ENCODE measurements at places on chromosomes 6 and 20. TPM values are rescaled to one million over a fixed set of nuclear protein-coding genes. Genes with fewer than 3 reads are reported as not detected.
A peak's percentile ranks its signal among the peaks of the same experiment; 100 is the strongest.

- peak; percentile 64 for DNase-seq
These were observed 416 bp downstream of the RSPH4A start for GRCh38 chr6:116616737-116617053.

DNA sequence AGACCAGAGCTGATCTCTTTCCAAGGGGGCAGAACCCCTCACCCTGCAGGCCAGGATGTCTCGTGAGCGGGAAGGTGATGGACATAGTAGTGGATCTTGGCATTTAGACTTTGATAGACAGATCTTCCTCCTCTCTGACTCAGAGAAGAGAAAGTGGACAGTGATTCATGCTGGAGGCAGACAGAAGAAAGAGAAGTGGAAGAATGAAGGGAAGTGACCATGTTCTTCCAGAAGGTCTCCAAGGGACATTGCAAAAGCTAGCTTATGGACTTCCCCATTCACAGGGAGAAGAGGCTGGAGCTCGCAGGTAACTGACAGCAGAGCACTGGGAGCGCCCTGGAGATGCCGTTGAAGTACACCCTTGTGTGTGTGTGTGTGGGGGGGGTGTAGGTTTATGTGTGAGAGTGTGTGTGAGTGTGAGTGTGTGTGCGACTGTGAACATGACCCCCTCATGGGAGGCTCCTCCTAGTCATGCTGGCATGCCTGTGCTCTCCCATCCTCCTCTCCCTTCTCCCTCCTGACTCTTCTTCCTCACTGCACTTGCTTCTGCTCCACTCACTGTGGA lies 8.0 kb upstream of the RAET1L start:
- no peak for DNase-seq

DNA sequence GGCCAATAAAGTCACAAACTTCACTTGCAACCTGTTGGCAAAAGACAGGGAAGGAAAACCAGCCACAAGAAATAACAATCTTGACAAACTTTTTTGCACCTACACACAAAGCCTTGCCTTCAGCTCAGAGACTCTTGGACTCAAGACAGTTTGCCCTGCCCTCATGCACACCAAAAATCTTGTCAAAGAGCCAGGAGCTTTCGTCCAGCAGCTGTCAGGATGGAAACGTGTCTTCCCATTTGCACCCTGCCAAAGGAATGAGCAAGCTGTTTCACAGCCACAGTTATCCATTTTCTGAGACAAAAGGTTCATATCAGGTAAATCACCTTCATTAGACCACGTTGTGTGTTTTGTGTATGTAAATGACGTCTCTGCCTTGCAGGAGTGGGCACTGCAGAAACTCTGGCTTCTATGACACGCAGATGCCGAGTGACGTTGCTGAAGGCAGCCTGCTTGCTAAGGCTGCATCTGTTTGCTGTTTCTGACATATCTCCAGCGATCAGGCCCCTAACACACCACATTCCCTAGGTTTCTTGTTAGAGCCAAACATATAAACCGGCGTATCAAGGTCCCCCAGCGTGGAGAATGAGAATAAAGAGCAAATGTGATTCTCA lies 193.4 kb downstream of the SYNDIG1 start:
- DNase-seq = no peak

DNA sequence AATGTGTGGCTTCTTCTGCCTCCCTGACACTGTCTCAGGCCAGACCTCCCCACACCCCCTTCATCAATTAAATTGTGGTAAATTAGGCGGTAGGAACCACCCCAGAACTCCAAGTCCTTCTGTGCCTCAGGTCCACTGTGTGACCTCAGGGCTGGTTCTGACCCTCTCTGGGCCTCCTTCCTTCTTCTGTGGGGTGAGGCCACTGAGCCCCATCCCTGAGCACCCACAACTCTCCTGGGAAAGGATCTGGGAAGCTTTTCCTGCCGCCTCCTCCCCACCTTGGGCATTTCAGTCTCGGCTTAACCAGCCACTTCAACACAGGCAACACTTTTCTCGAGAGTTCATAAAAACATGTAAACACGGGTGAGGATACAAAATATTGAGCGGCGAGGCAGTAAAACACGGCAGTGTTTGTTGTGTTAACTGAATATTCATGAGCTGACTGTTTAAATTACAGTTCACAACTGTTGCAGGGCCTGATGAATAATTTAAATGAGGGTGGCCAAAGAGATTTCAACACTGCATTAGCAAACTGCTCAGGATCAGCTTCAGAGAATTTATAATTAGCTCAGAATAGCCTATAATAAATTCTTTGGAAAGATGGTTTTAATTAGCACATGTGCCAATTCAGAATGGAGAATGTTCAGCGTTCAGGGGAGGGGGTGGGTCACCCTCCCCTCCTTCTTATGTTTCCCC lies 112.1 kb downstream of the TOX2 start:
- no peak for DNase-seq

- DNase-seq = no peak
These were observed 348.9 kb upstream of the KCNQ5 start for GRCh38 chr6:72272958-72273357.

DNA sequence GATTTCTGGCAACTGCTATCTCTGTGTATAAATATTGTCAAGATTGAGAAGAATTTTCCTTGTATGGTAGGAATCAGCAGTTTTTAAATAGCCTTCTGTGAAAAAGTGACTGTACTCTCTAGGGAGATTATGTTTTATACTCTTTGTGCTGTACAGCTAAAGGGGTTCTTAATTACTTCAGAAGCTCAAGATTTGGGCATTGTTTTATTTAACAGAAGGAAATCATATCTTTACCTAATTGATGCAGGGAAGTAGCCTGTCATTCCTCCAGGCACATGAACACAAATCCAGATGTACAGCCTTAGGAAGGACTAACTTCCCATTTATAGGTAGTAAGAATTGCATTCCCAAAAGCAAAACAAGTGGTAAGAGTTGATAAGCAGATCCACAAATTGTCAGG lies 1.3 kb downstream of the CALHM5 start:
- no peak for DNase-seq

DNA sequence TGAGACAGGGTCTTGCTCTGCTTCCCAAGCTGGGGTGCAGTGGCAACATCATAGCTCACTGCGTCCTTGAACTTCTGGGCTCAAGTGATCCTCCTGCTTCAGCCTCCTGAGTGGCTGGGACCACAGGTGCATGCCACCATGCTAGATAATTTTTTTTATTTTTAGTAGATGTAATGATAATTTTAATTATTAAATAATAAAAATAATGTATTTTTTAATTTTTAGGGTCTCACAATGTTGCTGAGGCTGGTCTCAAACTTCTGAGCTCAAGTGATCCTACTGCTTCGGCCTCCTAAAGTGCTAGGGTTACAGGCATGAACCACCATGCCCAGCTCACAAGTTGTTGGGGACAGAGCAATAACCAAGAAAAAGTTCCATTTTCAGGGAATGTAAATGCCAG lies 138.0 kb upstream of the RALGAPA2 start:
- DNase-seq = no peak

GRCh38 chr20:63895952-63896263 lies 982 bp downstream of the DNAJC5 start:
- no peak for DNase-seq

DNA sequence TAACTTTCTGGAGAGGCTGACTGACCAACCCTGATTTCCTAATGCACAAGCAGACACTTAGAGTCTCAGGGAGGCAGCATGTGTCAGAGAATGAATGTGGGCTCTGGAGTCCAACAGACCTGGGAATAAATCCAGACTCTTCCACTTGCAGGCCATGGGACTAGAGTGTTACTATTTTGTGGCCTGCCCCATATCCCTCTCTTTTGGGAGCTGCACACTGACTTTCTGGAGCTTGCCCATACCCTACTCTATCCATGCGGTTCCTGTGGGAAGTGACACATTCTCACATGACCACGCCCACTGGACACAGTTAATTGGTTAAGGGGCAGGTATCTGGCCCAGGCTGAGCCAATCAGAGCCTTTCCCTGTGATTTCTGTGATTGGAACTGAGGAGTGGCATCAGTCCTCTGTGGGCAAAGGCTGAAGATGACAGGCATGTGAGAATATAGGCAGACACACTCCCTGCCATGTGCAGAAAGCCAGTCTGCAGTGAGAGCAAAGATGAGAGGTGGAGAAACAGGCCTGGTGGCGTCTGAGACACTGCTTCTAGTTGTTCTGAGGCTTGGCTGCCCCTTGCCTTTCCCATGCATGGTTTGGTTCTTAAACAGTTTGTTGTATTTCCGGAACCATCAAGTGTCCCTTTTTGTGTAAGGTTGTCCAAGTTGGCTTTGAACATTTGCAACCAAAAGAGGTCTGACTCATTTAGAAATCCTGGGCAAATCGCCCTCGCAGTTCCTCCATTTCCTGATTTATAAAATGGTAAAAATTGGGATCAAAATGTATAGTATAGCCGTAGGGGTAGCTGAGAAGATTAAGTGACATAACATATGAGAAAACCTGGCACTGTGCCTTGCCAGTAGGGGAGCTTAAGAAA lies 125.6 kb downstream of the CDC5L start:
- no peak for DNase-seq

- DNase-seq = no peak
These were observed 12.7 kb downstream of the EXOC2 start for GRCh38 chr6:680251-680650.

DNA sequence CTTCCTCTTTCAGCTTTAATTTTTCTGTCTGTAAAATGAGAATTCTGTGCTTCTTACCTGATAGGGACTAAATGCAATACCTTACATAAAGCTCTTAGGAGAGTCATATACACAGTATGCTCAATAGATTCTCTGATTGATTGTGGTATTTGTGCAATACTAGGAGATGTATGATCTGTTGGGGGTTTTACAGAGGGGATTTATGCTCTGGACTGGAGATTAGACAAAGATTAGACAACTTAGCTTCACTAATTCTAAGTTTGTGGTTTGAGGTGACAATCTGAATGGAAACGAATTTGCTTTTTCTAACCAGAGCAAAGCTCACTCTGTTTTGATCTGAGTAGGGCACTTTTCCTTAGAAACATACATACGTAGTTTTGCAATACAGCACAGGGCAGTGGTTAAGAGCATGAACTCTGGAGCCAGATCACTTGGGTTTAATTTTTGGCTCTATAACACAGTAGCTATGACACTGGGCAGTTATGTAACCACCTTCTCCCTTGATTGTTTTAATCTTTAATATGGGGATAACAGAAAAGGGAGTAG lies 126.2 kb downstream of the RNF144B start:
- DNase-seq = no peak

DNA sequence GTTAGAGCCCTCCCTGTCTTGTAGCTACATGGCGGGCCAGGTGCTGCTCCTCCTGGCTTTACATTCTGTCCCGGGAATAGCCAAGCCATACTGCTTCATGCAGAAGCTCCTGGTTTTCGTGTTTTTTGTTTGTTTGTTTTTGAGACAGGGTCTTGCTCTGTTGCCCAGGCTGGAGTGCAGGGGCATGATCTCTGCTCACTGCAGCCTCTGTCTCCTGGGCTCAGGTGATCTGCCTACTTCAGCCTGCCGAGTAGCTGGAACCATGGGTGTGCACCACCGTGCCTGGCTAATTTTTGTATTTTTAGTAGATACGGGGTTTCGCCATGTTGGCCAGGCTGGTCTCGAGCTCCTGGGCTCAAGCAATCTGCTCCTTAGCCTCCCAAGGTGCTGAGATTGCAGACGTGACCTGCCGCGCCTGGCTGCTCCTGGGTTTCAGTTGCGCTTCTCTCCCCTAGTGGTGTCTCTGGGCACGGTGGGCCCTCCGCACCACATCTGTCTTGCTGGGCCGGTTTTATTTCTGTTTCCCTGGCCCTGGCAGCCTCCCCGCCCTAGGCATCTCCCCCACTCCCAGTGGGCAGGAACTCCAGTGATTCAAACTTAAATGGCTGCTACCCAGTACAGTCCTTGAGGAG lies 12.9 kb downstream of the CDYL start:
- DNase-seq = no peak

The RBBP8NL gene
- not detected for total RNA-seq

The ZC3H12D gene
- total RNA-seq = 1.1 TPM

The OR2B6 gene
- not detected for total RNA-seq

The ZBP1 gene
- total RNA-seq = 0.36 TPM

The BMP7 gene
- total RNA-seq = 4.4 TPM

The KIAA1755 gene
- total RNA-seq = 20.4 TPM

The CST11 gene
- not detected for total RNA-seq

The FAM217A gene
- total RNA-seq = not detected

The C20orf202 gene
- total RNA-seq = not detected

The MAS1 gene
- total RNA-seq = not detected

The SLC22A16 gene
- total RNA-seq = 0.36 TPM

The CRISP2 gene
- not detected for total RNA-seq
